Natural killer cell (primary cell): ENCODE measurements at places on chromosomes 11 and 22.

DNA sequence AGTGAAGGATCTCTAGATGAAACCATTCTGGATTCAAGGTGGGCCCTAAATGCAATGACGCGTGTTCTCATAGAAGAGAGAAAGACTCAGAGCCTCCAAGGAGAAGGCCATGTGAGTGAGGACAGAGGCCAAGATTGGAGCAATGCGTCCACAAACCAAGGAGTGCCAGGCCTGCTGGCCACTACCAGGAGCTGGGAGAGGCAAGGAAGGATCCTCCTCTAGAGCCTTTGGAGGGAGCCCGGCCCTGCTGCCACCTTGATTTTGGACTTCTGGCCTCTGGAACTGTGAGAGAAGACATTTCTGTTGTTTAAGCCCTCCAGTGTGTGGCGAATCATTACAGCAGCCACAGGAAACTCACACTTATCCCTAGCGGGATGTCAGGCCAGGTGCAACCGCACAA, 52.7 kb upstream of the SHANK2 start:
- DNase-seq = no peak

GRCh38 chr11:2143799-2144543, 4.8 kb upstream of the IGF2 start:
- DNase-seq = no peak

- no peak for DNase-seq
Observed at GRCh38 chr11:128345316-128345715, 242.0 kb downstream of the ETS1 start.

GRCh38 chr22:40395607-40396006, 25.2 kb downstream of the SGSM3 start:
- DNase-seq = no peak

- DNase-seq = no peak
Observed at GRCh38 chr11:134647066-134647743, 235.2 kb upstream of the B3GAT1 start.

- DNase-seq = no peak
Observed at GRCh38 chr11:79219186-79220045, 221.4 kb downstream of the TENM4 start.

- no peak for DNase-seq
Observed at GRCh38 chr11:74318241-74318932, 6.9 kb upstream of the P4HA3 start.

GRCh38 chr11:19592842-19593241, 119.8 kb upstream of the NAV2 start:
- no peak for DNase-seq

DNA sequence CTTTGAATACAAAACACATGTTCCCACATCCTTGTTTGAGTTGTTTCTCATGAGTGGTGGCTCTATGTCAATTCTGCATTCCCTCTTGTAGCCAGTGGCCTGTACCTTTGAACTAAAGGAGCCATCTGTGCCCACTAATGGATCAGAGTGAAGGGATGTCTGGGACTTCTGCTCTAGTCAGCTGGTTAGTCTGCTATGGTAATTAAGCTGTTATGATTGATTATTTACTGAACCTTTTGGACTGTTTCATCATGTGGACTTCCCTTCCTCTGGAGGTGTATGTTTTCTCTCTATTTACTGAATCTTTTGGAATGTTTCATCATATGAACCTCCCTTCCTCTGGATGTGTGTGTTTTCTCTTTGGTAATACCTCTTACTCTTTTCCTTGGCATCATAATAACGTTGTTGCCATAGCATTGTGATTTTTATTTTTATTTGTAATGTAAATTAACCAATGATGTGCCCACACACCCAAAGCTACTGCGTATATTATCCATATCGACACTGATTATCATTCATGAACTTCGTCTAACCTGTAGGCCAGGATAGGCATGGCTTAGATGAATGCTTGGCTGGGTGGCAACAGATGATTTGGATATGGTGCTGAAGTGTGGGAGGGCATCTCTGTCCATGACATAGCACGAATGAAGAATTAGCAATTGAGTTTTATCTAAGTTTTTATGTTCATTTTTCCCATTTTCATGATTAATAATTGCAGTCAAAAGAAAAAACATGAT, 112.3 kb upstream of the SORL1-AS1 start:
- DNase-seq = no peak

DNA sequence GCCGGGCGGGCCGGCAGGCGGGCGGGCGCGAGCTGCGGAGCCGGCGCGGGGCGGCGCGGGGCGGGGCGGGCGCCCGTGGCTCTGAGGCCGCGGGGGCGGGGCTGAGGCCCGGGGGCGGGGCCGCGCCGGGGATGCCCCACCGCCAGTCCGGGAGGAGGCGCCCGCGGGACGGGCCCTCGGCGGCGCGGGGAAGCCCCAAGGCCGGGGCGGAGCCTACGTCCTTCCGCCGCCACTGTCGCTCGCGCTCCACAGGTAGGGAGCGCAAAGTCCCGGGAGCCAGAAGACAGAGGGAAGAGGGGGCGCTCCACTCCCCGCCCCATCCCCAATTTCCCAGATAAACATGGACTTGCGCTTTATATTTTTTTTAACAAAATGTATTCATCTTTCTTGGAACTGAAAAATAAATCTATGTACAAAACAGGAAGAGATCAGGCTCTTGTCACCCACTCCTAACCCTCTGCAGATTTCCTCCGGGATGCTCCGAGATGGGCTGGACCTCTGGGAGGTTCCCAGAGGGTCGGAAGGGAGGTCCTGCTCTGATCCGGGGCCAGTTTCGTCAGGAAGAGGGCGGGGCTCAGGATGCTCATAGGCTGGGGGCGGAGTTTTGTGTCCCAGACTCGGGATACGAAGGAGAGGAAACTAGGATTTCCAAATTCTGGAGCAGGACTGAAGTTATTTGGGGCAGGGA, at the start of gene MAP4K2:
MAP4K2 (minus strand) TSS at position 57 of the 688 bp plus-strand sequence. CDS start 65 bp downstream, outside the sequence.
- DNase-seq = peak; percentile 95

GRCh38 chr11:48078689-48079088, 98.3 kb downstream of the PTPRJ start:
- no peak for DNase-seq

DNA sequence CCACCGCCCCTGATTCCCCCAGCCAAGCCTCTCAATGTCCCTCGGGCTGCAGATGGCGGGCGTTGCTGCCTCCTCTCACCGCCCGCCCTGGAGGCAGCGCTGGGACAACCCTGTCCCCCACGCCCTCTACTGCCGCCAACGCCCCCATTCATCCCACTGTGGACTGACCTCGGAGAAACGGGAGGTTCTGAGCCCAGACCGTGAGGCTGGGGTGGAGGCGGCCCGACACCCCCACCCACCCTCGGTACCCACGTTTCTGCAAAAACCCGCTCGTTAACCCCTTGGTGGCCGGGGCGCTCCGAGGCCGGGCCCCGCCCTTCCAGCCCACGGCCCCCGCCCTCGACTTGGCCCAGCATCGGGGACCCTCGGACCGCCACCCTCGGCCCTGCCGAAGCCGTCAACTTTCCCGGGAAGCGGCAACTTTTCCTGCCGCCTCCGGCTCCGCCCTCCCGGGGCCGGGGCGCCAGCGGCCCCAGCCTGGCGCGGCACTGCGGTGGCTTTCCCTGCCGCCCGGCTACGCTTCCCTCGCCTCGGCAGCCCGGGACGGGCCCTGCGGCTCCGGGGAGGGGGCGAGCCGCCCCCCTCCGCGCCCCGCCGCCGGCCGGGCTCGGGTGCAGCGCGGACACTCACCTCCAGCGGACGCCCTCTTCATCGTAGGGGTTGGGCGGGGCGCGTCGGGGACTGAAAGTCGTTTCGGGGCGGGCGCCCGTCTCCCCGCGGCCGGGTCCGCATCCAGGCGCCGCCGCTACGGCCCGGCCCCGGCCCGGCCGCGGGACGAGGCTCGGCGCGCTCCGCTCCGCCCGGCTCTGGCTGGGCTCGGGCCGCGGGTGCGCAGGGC, 458 bp downstream of the RTN4R start:
- DNase-seq = peak; percentile 17

DNA sequence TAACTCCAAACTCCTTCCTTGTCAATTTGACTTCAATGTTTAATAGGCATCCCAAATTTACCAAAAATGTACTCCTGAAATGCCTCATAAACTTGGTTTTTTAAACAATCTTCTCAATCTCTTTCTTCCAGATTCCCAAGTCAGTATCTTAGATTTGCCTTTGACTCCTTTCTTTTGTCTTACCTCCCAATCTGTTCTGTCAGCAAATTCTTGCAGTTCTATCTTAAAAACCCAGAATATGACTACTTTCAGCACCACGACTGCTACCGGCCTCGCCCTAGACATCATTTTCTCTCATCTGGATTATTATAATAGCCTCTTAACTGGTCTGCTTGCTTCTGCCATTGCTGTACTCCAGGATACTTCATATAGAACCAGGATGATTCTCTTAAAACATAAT, 7.9 kb downstream of the NLRP14 start:
- DNase-seq = no peak

- no peak for DNase-seq
Observed at GRCh38 chr22:48503876-48504275, 1323.8 kb downstream of the BRD1 start.

GRCh38 chr11:117584056-117584830, 212.8 kb downstream of the DSCAML1 start:
- DNase-seq = no peak

DNA sequence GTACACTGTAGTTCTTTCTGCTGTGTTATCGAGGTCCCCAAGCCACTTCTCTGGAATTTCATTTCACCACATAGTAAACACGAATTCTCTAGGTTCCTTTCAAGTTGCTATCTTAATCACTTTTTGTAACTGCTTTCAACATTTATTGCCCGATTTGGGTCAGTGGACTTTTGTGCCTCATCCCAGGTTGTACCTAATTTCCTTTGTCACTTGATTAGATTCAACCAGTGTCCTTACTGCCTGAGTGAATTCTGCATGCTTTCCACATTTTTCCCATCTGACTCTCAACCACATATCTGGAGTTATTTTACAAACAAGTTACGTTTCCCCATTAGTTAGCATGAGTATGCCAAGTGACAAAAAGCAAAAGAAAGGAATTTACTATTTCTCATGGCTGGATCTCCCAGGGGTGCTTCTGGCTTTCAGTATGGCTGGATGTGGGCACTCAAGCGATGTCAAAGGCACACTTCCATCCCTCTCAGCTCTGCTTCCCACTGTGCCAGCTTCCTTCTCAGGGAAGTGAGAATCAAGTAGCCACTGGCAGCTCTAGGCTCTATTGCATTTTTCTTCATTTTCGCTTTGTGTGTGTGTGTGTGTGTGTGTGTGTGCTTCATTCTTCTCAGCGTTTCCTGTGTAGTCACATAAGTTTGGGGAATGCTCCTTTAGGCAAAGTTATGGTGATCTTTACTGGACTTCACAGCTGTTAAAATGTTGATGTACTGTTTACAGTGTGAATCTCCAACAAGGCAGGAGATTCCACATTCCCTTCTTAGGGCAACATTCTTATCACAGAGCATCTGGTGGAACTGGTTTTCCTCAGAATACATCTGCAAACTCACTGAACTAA, 128.9 kb downstream of the DBX1 start:
- no peak for DNase-seq

DNA sequence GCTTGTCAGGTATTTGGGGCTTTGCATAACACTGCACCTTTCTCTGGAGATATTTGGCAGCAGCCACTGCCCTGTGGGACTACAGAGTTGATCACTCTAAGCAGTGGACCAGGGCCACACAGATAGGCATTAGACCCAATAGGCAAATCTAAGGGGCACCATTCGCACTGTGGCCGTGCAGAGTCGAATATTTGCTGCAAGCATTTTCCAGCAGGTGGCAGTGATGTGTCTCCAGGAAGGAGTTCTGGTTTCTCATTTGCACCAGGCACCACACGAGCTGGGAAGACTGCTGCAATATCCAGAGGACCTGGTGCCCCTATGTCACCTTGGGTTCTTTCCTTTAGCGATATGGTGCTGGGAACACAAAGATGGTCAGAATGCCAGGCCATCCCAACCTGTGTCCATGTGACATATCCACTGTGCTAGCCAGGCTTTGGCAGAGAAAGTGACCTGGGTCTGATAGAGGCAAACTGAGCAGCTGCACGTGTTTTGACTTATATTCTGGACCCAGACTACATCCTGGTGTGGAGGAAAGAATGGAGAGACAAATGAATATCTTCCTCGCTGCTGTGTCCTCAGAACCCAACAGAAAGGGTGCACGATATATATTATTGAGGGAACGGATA, 318.7 kb downstream of the BUD13 start:
- DNase-seq = no peak

- DNase-seq = no peak
Observed at GRCh38 chr11:96781082-96781481, 391.3 kb downstream of the JRKL start.

GRCh38 chr11:16027621-16028020, 328.7 kb downstream of the SOX6 start:
- no peak for DNase-seq

GRCh38 chr22:31210556-31211421, 1.3 kb upstream of the LIMK2 start:
- DNase-seq = no peak

DNA sequence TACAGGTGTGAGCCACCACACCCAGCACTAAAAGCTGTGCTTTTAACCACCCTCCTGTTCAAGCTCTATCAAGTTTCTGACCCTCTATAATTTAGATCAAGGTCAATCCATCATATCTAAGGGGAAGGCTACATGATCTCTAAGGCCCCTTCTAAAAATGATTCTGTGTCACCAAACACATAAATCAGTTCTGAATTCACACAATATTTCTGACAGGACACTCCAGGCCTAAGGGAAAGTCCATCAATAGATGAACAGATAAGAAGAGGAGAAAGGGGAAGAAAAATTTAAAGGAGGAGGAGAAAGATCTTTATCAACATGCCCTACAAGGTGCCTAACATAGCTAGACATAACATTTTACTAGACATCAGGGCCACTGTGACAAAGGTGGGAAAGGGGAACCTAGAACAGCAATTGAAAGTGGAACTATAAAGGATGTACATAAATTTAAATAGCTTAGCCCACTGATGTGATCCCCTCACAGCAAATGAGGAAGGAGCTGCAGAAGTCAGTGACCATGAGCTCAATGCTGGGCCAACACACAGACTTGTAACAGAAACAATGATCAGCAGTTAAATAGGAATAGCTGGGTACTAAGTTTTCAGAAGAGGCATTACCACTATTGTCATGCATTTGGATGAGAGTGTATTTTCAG, 4.7 kb downstream of the PRCP start:
- no peak for DNase-seq

- DNase-seq = peak; percentile 1
Observed at GRCh38 chr11:2275334-2276279, 5.2 kb upstream of the ASCL2 start.

DNA sequence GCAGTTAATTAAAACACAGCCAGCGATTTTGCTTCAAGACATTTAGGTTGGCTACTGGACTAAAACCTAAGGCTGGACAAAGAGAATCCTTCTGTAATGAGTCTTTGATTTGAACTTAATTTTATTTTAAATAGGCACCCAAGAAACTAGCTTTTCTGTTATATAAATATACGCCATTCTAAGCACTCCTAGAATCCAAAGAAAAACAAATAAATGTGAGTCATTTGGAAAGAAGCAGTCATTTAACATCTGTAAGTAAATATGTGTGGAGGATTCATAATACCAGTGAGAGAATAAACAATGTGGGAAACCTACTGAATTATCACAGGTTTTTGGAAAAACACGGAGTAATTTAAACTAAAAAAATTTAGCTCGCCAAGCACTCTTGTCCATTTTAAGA, 1.2 kb upstream of the TECTA start:
- no peak for DNase-seq
